ENCODE measurements at places on chromosomes 6 and 20.

DNA sequence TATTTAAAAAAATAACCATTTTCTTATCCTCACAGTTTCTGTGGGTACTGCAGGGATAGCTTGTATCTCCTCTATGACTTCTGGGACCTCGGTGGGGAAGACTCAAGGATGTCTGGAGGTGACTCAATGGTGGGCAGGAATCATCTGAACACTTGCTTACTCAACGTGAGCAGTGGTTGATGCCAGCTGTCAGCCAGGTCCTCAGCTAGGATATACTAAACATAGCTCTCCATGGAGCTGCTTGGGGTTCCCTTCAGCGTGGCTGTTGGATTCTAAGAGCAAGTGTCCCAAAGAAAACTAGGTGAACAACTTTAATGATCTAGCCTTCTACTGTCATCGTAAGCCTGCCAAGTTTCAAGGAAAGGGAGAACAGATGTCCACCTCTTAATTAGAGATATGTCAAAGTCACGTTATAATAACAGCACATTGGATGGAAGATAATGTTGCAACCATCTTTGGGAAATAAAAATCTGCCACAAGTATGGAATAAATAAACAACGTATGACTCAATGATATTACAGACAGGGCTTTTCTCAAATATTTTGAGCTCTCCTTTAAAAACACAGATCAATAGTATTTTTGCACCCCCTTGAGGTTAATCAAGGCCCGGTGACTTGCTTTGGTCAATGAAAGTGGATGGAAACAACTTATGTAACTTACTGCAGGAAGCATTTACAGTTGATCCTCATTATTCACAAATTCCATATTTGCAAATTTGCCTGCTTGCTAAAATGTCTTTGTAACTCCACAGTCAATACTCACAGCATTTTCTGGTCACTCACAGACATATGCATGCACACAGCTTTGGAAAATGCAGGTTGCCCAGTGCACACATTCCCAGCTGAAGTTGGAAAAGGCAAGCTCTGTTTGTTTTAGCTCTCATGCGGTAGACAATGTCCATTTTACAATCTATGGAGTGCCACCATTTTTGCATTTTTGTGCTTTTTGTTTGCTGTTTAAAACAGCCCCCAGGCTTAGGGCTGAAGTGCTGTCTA is 6.6 kb upstream of the HEBP2 start:
- no peak for DNase-seq

- DNase-seq = no peak
Observed at GRCh38 chr6:32839356-32839755, 817 bp upstream of the TAP2 start.

GRCh38 chr20:10857352-10858070 is 183.7 kb upstream of the JAG1 start:
- no peak for DNase-seq

GRCh38 chr20:48667889-48668413 is 159.8 kb downstream of the PREX1 start:
- DNase-seq = no peak

- DNase-seq = no peak
Observed at GRCh38 chr20:44916586-44916985, 6.7 kb downstream of the PABPC1L start.

GRCh38 chr20:53914091-53914780 is 156.2 kb downstream of the BCAS1 start:
- DNase-seq = no peak

GRCh38 chr6:155273431-155273830 is 9.6 kb downstream of the CLDN20 start:
- DNase-seq = no peak

Data from osteocyte (in vitro differentiated cells).